Breast epithelium (tissue), 4 donors: ENCODE measurements at places on chromosomes 2 and 18.
A peak's percentile ranks its signal among the peaks of the same experiment; 100 is the strongest.

GRCh38 chr2:54577035-54577434 is 120.9 kb downstream of the SPTBN1 start:
- DNase-seq = no peak

DNA sequence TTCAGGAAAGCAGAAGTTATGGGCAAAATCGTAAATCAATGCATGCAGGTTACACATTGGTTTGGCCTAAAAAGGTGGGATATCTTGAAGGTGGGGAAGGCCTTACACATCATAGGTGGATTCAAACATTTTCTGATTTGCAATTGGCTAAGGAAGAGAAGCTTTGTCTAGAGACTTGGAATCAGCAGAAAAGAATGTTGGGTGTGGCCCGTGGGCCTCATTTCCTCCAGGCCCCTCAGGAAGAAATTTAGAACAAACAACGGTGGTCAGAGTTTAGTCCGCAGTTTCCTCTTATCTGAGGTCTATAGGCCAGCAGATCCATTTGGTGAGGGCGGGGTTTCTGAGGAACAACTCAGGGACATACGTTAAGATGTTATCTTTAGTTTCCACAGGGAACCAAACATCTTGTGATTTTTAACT is 50.9 kb upstream of the AFF3 start:
- DNase-seq = no peak

- DNase-seq = no peak
These were observed 123.8 kb upstream of the ID2 start for GRCh38 chr2:8558096-8558495.

- no peak for DNase-seq
These were observed 31.1 kb upstream of the PNO1 start for GRCh38 chr2:68126561-68126960.

DNA sequence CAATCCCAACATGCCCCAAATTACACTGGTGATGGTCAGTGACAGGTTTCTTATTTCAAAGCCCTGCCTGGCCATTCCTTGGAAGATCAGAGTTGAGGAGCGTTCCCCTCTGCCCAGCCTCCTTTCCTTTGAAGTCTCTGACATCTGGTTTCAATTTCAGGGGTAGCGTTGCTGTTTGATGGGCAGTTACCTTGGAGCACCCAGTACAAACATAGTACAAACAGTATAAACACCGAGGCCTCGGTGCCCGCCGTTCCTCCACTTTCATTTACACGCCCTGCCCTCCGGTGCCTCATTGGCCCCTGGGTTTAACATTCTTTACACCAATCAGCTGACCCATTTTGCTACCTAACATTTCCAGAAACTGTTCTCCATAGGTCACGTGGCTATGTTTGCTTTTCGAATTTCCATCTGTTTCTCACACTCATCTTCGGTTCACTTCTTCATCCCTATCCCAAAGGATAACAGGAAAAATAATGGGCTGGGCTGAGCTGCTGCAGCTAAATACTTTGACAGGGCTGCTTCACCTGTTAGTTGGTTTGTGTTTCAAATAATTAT is 65.6 kb downstream of the NRP2 start:
- DNase-seq = no peak

DNA sequence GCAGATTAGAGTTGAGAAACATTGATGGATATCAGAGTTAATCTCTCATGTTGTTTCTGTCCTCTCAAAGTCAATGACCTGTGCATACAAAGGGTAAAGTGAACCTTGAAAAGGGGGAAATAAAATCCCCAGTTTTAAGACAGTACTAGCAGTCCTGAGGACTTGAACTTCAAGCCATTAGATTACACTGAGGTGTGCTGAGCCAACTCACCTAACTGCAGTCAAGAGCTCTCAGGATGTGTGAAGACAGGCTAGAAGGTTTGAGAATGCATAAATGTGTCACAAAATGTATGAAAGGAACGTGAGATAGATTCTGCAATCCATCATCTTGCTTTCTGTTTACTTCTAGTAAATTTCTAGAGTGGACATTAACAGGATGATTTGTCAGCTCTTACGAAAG is 35.5 kb downstream of the DOCK10 start:
- DNase-seq = no peak

GRCh38 chr18:8029061-8029460 is 461.9 kb downstream of the PTPRM start:
- DNase-seq = no peak

DNA sequence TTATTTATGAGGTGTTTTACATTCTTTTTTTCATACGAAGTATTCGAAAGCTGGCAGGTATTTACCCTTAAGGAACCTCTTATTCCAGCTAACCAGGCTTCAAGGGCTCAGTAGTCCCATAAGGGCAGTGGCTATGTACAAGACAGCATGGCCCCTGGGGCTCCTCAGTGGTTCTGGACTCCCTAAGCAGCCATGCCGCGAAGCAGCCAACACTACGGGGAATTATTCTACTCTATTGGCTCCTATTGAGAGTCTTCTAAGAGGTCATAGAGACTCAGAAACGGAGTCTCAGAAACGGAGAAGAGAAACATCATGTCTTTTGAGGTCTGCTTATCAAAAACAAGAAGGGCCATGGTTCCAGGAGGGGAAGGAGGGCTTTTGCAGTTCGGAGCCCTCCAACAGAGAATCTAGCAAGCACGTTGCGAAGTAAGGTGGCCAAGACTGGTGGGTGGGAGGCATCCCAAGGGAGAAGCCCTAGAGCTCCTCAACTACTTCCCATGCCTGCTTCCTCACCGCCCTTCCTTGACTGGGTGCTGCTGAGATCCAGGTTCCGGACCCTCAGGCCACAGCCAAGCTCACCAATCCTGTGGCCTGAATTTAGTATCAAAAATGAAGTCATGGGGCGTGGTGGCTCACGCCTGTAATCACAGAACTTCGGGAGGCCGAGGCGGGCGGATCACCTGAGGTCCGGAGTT is 109.7 kb downstream of the INO80D start:
- no peak for DNase-seq

DNA sequence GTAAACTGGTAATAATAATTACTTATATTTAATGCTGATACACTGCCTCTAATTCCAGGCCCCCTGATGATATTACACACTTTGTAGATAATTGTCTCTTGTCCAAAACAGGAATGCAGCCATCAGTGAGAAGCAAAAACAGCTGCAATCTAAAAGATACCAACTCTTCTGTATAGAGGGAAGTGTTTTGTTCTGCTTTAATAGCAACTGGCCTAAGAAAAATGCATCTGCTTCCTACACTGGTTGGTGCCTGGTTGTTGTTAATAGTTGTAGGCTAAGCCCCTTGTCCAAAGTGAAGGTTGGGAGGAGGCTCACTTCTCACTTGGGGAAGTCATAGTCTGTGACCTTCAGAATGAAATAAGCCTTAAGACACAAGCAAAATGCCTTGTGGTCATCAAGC is 332.0 kb downstream of the ZNF521 start:
- no peak for DNase-seq

- DNase-seq = no peak
These were observed 143.5 kb downstream of the CELF4 start for GRCh38 chr18:37422116-37422515.

DNA sequence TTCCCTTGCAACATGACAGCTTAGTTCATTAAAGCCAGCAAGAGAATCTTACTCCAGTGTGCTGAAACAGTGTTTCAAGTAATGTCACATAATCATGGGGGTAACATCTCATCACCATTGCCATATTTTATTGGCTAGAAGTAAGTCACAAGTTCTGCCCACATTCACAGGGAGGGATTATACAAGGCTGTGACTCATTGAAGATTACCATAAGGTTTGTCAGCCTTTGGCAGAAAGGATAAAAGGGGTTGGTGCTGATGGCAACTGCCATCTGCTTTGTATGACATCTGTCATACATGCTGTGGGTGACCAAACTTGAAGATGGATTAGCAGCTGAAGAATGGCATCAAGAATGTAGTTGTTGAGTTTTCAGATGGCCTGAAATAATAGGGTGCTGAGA is 61.2 kb downstream of the KCNE4 start:
- DNase-seq = no peak

- DNase-seq = no peak
These were observed 95.3 kb downstream of the DCC start for GRCh38 chr18:52435301-52435700.

GRCh38 chr18:78021196-78021595 is 771.5 kb downstream of the GALR1 start:
- DNase-seq = no peak

- no peak for DNase-seq
These were observed 147.1 kb downstream of the WDSUB1 start for GRCh38 chr2:159139216-159139933.

DNA sequence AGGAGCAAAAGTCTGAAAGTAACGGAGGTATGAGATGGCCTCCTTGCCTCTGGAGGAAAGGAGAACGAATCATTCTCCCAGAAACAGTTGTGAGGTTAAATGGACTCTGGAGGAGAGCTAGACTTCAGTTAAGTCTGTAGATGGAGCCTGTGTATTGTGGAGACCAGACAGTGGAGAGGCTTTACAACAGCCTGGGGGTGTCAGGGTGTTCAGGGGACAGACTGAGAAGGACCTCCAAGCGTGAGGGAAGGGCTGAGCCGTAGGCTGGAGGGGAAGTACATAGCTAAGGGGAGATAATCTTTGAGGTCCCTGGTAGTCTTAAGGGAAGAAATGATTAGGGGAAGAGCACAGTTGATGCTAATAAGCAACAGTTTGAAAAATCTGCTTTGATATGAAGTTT is 76.6 kb downstream of the GALNT1 start:
- DNase-seq = no peak

GRCh38 chr2:73827018-73827417 is 1.7 kb upstream of the STAMBP start:
- DNase-seq = no peak

GRCh38 chr2:42872721-42873120 is 80.3 kb upstream of the HAAO start:
- DNase-seq = no peak

GRCh38 chr18:39515299-39515698 is 1949.7 kb upstream of the CELF4 start:
- DNase-seq = no peak

DNA sequence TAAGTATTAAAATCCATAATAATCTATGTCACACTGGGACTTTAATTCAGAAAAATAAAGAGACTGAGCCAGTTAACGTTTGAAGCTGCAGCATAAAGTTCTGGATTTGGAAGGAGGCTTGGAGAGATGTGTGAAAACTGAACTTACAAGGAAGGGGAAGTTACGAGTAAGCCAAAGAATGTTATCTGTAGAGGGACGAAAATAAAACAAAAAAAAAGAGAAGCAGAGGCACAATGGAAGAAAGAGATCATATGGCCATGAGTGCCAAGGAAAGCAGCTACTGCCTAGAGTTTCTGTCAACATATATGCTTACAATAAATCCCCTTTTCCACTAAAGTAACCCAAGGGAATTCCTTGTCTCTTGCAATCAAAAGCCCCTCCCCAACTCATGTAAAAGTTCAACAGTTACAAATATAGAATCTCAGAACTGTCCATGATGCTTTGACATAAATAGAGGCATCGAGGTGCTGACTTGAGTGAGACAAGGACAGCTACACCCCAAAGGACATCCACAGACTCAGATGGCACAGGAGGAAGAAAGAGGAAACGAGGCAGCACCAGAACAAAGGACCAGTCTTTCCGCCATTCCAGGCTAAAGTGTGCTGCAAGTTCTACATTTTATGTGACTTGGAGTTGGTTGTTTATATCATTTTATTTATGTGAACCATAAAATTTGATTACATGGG is 16.1 kb upstream of the ARL5A start:
- no peak for DNase-seq

- DNase-seq = no peak
These were observed 234.0 kb upstream of the ITGA4 start for GRCh38 chr2:181223234-181223633.

DNA sequence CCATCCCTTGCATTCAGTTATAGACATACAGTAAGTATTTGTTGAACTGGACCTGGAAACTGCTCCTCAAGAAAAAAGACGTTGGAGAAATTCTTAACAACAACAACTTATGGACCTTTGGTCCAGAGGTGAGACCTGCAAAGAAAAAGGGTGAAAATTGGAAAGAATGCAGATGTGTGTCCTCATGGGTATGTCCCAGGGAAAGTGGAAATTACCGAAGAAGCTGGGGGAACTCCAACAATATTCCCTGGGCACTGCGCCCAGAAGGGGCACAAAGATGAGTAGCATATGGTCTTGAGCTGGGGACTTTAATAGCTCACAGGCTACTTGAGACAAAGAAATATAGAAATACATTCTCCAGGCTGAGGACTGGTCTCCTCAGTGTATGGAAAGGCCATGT is 35.5 kb upstream of the YWHAQ start:
- DNase-seq = no peak

- no peak for DNase-seq
These were observed 90.5 kb upstream of the FBXO11 start for GRCh38 chr2:47996808-47997207.

- no peak for DNase-seq
These were observed 11.1 kb downstream of the MSGN1 start for GRCh38 chr2:17827316-17827715.

DNA sequence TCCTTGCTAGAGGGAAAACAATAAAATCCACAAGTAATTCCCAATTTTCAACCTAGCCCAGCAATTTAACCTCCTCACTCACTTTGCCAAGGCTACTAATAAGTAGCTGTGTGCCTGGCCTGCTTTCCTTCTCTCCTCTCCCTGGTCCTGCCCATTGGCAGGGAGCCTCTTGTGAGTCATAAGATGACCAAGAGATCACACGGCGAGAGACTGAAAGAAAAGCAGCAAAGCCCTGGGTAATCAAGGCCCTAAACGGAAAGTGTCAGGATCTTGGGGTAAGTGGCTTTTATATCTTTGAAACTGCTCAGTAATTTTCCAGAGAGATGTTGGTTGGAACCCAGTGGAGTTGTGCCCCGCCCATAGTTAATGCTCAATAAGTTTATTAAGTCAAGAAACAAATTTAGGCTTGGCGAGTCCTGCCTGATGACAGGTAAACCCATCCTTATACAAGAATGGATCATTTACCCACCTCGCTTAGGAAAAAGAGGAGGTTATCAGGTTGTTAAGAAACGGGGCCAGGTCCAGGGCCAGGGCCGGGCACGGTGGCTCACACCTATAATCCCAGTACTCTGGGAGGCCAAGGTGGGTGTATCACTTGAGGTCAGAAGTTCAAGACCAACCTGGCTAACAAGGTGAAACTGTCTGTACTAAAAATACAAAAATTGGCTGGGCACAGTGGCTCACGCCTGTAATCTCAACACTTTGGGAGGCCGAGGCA is 10.0 kb upstream of the ADAM17 start:
- peak; percentile 89 for DNase-seq

GRCh38 chr2:227411320-227411989 is 23.7 kb upstream of the SCYGR1 start:
- peak; percentile 23 for DNase-seq

DNA sequence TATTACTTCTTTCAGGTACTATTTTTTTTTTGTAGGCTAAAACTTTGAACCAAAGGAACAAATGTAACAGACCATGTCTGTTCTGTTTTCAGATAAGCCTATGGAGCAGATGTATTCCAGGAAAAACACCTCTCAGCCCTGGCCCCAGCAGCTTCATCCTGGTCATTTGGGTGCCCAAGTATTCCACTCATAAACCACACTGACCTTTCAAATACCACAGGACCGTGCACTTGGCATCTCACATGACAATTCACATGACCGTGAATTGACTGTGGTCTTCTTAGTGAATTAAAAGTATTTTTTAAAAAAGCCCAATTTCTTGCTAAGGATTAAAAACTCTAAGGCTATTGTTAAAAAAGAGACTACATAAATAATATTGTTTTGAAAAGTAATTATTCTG is 50.2 kb downstream of the SMIM21 start:
- no peak for DNase-seq
